Hair follicular keratinocyte (primary cell): ENCODE measurements at places on chromosomes 4 and X. TPM values are rescaled to one million over a fixed set of nuclear protein-coding genes. Genes with fewer than 3 reads are reported as not detected.

AKAP4 gene
- total RNA-seq: not detected in 2 replicates

PCGF3 gene
- total RNA-seq: 19.3 and 19.7 TPM in 2 replicates

NUP62CL gene
- 3.5 and 4.9 TPM in 2 replicates for total RNA-seq

CD38 gene
- not detected in 2 replicates for total RNA-seq

SHROOM2 gene
- total RNA-seq: 8.6 and 11.6 TPM in 2 replicates

RPL39 gene
- total RNA-seq: 5,686 and 6,700 TPM in 2 replicates

TMEM144 gene
- 2.4 and 3.1 TPM in 2 replicates for total RNA-seq

TMPRSS11E gene
- 0.04 and 0.62 TPM in 2 replicates for total RNA-seq

BTC gene
- 0.23 and 0.47 TPM in 2 replicates for total RNA-seq

SLC39A8 gene
- total RNA-seq: 12.2 and 19.3 TPM in 2 replicates

AMER1 gene
- 1.6 and 2.2 TPM in 2 replicates for total RNA-seq

PIGA gene
- 9.1 and 11.4 TPM in 2 replicates for total RNA-seq

OTC gene
- not detected in 2 replicates for total RNA-seq

MAGEB10 gene
- not detected in 2 replicates for total RNA-seq
